Stimulated activated CD8-positive, alpha-beta memory T cell treated with anti-CD3 and anti-CD28 coated beads, Interleukin-15, amount 100 ng/mL, for 1 hour (primary cell): ENCODE measurements at places on chromosomes 7 and 10.

DNA sequence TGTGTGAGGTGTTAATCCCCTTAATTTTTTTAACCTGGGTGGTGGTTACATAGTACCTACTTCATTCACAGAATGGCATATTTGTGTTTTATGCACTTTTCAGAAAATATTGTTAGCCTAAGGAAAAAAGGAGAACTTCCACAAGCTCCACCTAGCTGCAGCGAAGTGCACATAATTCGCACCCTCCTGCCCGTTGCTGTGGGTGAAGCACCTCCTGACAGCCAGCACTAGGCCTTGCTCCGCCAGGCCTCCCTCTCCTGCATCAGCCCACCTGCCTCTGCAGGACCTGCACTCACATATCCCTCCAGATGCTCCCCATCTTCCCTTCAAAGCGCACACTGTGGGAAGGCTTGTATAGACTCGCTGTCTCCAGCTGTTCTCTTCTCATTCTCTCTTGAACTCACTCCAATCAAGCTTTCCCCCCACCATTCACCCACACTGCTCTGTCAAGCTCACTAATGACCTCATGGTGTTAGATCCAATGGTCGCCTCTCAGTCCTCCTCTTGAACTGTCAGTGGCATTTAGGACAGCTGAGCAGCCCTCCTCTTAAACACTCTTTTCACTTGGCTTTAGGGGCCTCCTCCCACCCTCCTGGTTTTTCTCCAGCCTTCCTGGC, 20.7 kb upstream of the GRID1 start:
- no peak for DNase-seq

GRCh38 chr10:69376662-69377061, 40.1 kb downstream of the TACR2 start:
- DNase-seq, result no peak

DNA sequence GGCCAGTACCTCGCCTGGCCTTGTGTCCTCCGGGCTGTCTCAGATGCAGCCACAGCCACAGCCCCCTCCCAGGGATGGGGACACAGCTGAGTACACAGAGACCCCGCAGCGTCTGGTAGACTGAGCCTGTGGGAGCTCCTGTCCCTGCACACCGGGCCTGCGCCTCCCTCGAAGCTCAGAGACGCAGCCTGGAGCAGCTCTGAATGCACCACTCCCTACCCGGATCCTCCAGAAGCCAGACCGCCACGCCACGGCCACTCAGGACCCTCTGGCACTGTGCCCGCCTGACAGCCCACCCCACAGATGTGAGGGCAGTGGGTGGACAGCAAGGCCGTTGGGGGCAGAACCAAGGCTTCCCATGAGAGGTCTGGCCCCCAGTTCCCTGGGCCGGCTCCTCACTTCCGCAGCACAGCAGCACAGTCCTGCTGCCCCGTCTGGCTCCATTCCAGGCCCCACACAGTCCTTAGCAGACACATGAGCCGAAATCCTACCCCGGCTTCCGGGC, 40.8 kb downstream of the PAPOLB start:
- no peak for DNase-seq

DNA sequence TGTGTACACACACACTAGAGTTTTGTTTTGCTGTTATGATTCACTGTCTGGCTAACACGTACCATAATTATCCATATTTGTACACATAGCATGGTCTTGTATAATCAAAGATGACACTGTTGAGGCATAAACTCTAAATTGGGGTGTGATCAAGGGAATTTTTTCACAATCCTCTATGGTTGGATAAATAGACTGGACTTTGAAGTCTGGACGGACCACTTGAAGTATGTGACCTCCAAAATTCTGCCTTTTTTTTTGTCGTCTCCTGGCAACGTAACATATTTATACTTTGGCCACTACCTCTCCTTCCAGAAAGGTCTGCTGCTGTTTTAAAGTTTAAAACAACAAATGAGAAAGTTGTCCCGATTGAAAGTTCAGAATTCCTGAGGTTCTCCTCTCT, 193.4 kb downstream of the CACNB2 start:
- DNase-seq, result no peak

GRCh38 chr7:123958186-123958703, 33.2 kb downstream of the SPAM1 start:
- no peak for DNase-seq

DNA sequence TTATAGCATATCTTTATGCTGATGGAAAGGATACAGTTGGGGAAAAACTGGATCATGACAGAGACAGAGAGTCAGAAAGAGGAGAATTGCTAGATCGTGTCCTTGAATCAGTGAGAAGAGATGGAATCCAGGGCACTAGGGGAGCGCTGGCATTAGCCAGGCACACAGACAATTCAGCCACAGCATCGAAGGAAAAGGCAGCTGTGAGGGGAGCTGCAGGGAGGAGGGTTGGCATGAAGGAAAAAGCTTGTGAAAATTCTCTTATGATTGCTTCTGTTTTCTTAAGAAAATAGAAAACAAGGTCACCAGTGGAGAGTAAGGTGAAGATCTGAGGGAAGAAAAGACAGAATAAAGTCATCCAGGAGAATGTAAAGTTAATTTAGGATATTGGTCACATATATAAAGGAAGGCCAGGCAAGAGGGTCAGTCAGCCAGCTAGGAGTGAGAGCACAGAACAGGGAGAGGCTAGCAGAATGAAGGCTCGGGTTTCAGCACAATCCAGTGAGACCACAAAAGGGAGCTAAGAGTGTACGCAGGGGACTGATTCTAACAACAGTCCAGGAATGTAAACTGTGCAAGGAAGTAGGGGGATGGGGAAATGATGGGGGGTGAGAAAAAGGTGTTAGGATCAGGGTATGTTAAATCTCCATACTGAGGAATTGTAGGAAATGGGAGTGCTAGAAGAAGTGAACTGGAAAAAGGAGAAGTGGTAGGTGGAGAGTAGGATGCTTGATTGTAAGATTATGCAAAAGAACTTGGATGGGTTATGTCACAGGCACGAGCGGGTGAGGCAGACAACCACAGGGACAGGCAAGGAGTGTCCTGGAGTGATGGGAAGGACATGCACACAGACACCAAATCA, 112.0 kb downstream of the RNF32 start:
- no peak for DNase-seq

GRCh38 chr10:98172495-98172894, 38.0 kb downstream of the R3HCC1L start:
- DNase-seq, result no peak

- DNase-seq, result no peak
Observed at GRCh38 chr10:55002420-55002819, 201.4 kb upstream of the PCDH15 start.

- DNase-seq, result no peak
Observed at GRCh38 chr10:32070645-32071044, 14.4 kb upstream of the KIF5B start.

- DNase-seq, result no peak
Observed at GRCh38 chr10:96995851-96996250, 163.8 kb downstream of the LCOR start.

DNA sequence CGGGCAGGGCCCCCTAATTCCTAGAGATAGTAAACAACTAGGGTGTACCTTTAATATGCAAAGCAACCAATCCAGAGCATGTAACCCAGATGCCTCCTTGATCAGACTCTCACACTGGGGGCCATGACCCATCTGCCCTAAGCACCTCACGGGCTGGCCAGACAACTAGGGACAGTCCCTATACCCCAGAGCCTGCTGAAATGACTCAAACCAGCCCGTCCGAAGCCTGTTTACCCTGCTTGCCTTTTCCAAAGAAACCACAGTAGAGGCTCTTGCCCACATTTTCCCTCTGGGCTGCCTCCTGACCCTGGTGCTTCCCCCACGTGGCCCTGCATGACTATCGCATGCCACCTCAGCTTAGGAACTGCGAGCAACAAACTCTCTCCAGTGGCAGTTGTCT, 46.2 kb downstream of the RGS10 start:
- no peak for DNase-seq

- no peak for DNase-seq
Observed at GRCh38 chr10:19659920-19660655, 156.1 kb upstream of the PLXDC2 start.

GRCh38 chr7:129122751-129123509, 21.6 kb upstream of the TSPAN33 start:
- no peak for DNase-seq

GRCh38 chr10:131786756-131787605, 113.8 kb upstream of the PPP2R2D start:
- no peak for DNase-seq

DNA sequence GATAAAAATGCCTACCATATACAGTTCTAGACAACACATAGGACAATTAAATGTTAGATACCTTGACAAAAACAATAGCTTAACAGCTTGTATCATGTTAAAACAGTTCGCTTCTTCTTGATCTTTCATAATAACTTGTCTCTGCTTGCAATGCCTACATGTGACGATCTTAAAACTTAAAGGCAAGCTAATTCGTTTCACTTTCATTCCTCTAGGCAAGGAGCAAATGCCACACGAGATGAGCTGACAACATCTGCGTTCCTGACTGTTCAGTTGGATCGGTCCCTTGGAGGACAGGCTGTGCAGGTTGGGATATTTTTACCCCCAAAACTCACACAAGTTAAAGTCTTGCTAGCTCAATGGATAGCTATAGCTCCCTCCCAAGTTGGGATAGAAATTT, 51.6 kb upstream of the ARL4A start:
- DNase-seq, result no peak

DNA sequence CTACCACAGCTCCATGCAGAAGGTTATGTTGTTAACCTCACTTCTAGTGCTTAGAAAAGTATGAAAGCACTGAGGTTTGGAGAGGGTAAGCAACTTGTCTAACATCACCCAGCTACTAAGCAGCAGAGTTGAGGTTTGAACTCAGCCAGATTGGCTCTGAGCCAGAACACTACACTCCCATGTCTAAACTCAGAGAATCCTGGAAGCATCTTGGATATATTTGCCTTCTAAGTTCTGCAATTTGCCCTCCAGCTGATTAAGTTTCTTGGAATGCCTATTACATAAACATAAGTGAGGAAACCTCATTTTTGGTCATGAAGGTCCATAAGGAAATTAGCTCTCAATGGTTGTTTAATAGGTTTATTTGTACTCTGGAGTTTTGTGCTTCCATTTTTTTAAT, 78.1 kb upstream of the PHYHIPL start:
- DNase-seq, result no peak

DNA sequence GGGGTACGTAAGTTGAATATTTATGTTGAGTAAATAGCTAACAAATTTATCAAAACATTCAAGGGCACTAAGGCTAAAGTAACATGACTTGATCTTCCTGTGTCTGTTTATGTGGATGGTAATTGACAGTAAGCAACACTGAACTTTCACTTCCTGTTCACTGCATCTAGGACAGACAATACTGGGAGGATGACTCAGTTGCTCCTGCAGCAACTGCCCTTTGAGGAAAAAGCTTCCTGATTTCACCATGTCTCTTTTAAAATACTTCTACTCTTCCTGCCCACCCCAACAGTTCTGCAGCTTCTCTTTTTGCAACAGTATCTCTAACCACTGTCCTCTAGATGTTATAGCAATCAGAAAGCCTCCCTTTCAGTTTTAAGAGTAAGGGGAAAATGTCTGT, 76.6 kb upstream of the HGF start:
- no peak for DNase-seq

DNA sequence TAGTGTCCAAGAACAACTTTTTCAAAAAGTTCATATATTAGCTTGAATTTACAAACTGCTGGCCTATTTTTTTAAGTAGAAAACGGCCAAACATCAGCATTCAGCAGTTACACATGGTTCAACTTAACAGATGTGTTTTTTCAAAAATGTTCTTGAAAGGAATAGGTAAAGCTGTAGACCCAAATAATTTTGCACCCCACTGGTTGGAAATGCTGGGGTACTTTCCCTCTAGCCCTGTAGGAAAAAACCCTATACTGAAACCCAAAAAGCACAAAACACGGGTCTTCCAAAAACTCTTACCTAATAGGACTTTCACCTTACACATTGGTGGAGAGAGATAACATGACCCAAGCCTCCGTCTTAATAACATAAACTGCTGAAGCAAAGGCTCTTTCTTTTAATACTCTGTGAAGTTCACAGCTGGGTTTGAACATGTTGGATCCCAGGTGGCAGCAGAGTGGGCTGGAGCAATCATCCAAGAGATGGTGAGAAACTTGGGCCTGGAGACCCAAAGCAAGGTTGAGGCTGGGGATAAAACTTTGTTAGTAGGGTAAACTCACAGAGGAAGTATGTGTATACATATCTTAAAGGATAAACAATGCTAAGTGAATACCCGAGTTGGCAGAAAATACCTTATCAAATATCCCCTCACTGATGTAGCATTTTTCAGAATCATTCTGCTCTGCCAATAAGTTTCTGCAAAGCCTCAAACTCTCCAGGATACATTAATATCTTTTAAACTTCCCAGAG, 629 bp upstream of the DNAJC9 start:
- no peak for DNase-seq

DNA sequence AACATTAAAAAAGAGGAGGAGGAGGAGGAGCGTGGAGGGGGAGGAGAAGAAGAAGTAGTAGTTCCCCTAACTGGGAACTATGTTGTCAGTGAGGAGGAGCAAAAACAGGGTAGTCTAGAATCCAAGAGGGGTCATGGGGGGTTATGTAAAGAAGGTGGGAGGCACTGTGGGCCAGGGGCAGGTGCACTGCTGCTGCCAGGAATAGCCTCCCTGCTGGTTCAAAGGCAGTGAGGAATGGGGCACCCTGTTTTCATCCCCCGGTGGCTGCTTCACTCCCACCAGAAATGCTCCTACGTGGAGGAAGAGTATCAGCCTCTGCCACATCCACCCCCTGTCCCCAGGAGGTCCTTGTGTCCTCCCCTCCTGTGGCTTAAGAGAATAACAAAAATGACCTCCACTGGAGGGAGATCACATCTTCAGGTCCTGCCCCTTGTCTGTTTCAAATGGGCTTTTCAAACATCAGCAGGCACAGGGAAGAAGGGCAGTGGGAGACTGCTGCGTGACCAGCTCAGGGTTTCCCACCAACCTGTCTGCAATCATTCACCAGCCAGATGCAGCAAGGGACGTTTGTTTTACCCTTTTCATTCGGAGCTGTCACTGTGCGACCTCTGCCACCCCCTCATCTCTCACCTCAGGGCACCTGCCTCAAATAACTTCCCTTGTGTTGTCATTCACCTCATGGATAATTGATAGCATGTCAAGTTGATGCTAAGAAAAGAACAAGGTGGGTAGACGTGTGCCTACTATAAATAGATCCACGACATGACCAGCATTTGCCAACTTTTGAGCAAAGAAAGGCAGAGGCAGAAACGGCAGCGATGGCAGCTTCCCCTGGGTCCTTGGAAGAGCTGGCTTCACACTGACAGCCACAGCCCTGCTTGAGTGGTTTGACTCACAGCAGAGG, 92.6 kb downstream of the DGKI start:
- no peak for DNase-seq
